Activated CD4-positive, alpha-beta T cell treated with anti-CD3 and anti-CD28 coated beads for 36 hours (primary cell): ENCODE measurements at places on chromosomes 16 and 17.

DNA sequence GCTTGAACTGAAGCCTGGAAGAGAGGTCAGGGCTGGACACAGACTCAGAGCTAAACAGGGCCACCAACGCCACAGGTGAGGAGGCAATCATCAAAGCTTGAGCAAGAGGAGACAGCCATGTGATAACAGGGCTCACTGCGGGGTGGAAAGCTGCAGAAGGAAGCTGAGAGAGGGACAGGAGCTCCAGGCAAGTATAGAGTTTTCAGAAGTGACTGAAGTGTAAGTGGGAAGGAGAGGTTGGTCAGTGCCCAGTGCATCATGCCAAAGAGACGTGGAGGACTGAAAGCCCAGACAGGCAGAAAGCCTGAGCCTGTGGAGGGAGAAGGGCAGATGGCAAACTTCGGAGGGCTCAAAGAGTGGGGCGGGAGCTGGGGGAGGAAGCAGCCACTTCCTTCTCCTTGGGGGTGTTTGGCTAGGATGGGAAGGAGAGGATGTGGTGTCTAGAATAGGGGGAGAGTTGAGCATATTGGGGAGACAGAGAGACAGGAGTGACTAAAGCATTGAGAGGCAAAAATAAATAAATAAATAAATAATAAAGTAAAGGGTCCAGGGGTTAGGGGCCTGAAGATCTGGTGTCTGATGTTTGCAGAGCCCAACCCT lies 2.6 kb downstream of the KIFC3 start:
- no peak for DNase-seq

DNA sequence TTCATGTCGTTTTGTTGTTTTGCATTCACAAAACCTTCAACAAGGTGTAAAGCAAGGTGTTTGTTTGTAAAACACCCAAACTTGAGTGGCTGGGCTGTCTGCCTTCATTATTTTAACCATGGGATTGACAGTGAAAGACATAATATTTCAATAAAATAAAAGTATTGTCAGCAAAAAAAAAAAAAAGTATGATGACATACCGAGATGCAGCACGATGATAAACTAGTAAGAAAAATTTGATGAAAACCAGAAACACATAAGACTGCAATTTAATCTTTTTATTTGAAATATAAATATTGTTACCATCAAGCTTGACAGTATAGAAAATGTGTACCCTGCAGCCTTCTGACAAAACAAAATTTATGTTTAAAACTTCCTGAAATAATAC lies 419.3 kb upstream of the DYNLRB2 start:
- DNase-seq = no peak

DNA sequence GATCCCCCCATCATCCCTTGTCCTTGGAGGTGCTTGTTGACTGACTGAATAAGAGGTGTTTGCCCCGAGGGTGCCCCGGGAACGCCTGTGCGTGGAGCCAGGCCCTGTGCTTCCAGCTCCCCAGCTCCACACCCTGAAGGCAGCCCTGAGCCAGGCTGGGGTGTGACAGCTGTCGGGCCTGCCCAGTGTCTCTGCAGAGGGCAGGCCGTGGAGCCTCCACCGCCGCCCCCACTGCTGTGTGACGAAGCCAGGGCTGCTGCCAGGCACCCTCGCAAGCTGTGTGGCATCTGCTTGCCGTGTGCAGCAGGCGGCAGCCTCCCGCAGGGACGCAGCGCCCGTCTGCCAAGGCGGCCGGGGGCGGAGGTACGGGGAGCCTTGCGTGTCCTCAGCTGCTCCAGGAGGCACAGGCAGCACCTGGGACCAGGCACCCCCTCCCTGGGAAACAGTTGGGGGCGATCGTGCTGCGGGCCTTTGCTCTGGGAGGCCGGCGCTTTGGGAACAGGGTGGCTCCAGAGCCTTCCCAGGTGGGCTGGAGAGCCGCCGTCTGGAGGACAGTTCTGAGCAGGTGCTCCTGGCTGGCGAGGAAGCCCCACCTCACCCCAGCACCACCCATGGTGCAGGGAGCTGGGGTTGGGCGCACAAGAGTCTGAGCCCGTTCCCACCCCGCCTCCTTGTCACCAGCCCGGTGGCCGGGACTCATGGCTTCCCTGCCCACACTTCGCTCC lies 26.6 kb downstream of the GSE1 start:
- DNase-seq = no peak

- no peak for DNase-seq
Measured at GRCh38 chr16:86258713-86259112, 251.6 kb upstream of the FOXF1 start.

- no peak for DNase-seq
Measured at GRCh38 chr17:57288040-57288772, 31.9 kb downstream of the MSI2 start.

DNA sequence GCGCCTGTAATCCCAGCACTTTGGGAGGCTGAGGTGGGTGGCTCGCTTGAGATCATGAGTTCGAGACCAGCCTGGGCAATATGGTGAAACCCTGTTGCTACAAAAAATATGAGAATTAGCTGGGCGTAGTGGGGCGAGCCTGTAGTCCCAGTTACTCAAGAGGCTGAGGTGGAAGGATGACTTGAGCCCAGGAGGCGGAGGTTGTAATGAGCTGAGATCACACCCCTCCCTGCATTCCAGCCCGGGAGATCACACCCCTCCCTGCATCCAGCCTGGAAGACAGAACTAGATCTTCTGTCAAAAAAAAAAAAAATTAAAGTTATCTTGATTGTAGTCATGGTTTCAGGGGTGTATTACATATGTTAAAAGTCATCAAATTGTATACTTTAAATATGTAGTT lies 26.8 kb upstream of the GLG1 start:
- no peak for DNase-seq

DNA sequence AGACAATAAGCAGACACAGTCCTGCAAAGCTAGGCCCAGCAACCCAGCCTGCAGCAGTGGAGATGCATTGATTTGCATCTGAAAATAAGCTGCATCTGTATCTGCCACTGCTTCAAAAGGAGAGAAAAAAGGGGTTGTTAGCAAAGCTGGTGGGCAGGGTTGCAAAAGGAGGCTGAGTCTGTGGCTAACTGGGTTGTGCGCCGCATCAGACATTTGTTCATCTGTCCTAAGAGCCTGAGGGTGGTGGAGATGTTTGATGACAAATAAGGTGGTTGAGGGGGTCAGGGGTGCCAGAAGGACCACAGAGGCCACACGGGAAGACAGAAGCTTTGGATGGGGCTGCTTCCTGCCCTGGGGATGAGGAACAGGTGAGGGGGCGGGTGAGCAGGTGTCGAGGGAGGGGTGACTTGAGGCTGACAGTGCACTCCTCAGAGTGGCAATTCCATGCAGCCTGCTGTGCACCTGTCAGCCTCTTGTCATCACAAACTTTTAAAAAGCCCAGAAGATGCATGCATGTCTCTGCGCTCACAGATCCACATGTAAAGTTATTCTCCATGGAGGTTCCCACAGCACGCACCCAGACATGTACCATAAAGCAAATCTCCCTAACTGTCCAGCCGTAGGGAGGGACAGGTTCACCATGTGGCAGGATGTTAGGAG lies 35.4 kb downstream of the WSB1 start:
- no peak for DNase-seq

DNA sequence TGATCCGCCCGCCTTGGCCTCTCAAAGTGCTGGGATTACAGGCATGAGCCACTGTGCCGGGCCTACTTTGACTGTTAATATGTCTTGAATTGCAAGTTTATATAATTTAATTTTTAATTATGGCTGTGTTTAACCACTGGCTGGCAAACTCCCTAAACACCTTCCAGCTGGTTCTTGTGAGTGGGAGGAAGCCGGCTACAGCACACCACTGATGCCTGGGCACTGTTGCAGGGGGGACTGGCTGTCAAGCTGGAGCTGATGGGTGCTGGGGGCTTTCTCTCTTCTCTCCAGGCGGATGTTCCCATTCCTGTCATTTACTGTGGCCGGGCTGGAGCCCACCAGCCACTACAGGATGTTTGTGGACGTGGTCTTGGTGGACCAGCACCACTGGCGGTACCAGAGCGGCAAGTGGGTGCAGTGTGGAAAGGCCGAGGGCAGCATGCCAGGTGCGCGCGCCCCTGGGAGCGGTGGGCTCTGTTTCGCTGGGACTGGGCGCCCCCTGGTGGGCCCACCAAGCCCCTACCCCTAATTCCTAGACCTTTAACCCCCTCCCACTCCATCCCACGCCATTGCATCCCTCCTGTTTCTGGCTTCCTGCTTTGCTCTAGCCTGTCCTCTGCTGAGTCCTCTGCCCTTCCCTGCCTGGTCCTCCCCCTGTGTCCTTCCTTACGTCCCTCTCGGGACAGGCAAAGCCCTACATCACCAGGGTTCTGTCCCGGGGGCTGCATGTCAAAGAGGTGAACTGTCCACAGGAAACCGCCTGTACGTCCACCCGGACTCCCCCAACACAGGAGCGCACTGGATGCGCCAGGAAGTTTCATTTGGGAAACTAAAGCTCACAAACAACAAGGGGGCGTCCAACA lies 9.5 kb downstream of the TBX21 start:
- DNase-seq = peak; percentile 67

GRCh38 chr16:381012-381788 lies 578 bp downstream of the PGAP6 start:
- DNase-seq = peak; percentile 53

DNA sequence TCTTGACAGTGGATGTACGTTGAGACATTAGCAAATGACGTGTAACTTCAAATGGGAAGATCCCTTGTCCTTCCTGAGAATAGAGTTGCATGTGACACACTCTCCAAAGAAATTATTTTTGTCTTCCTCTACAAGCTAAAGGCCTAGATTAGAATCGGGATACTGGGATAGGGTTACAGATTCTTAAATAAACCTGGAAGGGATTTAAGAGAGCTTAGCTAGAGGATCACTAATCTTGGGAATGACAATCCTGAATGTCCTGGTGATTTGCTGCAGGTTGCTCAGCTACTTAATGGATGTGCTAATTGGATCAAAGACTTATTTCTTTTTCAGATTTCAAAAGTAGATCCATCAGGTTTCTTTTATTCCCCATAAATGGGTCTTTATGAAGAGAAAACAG lies 101.9 kb downstream of the KCNJ2 start:
- no peak for DNase-seq

GRCh38 chr16:17351441-17352035 lies 119.2 kb downstream of the XYLT1 start:
- no peak for DNase-seq

GRCh38 chr17:72372185-72372584 lies 251.4 kb downstream of the SOX9 start:
- no peak for DNase-seq

DNA sequence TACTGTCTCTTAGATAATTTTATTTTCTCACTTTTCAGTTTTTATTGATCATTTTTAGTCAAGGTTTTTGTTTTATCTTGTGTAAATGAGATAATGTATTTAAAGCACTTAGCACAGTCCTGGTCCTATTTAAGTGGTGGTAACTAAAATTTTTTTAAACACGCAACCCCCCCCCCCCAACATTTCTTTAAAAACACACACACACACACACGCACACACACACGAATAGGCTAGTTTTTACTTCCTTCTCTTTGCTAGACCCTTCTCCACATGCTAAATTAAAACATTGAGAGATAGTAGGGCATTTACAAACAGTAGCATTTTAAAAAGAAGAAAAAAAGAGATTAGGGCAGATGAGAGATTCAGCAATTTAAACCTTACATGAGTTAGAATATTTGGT lies 5.0 kb downstream of the NFATC3 start:
- no peak for DNase-seq

DNA sequence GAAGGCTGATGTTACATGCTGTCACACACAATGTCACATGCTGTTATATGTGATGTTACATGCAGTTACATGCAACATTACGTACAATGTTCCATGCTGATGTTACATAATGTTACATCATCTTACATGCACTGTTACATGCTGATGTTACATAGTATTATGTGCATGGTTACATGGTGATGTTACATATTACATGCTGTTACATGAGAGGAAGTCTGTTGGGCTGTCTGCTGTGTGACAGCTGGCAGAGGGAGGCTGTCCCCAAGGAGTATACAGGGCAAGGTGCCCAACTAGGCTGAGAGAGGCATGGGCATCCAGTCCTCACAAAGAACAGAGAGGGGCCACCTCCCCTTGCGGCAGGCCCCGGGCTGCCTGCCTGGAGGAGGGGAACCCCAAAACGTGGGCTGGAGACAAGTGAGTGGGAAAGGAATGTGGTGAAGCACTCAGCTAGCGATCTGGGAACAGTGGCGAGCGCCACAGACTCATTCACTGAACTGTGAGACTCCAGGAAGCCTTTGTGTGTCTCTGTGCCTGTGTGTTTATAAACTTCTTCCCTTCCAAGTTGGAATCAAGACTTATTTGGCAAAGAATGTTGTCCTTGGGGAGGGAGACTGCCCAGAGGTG lies 30.6 kb downstream of the TMEM92 start:
- peak; percentile 31 for DNase-seq

- no peak for DNase-seq
Measured at GRCh38 chr16:56281249-56281805, 90.0 kb downstream of the GNAO1 start.

DNA sequence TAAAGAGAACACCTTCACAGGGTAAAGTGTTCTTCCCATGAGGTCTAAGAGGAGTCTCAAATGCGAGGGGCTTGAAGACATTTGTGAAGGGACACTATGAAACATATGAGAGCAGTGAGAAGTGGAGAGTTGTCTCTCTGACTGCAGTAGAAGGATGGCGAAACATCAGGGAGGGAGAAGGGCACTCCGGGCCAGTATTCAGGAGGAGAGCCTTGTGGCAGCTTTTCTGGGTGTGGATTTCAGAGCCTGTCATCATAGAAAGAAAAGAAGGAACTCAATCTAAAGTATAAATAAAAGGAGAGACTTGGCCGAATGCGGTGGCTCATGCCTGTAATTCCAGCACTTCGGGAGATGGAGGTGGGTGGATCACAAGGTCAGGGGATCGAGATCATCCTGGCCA lies 117.2 kb downstream of the RBFOX1 start:
- DNase-seq = no peak

- DNase-seq = no peak
Measured at GRCh38 chr16:25223964-25224363, 7.2 kb downstream of the AQP8 start.

- peak; percentile 24 for DNase-seq
Measured at GRCh38 chr17:55263569-55264277, 1.0 kb upstream of the HLF start.

DNA sequence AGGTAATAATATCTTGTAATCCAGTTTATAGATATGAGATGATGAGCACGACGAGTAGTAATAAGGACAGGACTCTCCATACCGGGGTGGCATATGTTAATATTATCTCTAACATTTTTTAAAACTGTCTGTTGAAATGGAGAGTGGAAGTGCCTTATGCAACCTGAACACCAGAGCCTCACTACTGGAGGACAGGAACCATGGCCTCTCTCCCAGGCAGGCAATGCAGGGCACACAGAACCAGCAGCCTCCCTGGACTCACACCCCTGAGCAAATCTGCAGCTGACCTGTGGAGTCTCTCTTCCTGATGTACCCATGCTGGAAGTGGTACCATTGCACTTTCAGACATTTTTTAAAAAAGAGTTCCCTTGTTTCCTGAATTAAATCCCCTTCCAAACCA lies 55.2 kb upstream of the ERN1 start:
- no peak for DNase-seq

DNA sequence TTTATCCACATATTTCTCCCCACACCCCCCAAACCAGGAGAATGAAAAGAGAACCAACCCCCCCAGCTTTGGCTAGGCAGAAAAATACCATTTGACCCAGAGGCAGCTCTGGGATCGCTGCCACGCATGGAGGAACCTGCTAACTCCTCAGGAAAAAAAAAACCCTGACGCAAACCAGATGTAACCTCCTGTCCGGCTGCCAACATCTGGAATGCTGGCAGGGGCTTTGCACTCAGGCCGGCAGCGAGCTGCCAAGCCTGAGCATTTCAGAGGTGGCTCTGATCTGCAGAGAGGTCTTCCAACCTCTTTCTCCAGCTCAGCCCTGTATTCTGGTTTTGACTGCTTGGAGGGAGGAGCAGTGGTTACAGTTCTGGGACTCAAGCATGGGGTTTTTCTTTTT lies 8.2 kb downstream of the IGFBP4 start:
- no peak for DNase-seq

- DNase-seq = no peak
Measured at GRCh38 chr16:14015948-14016347, 55.2 kb upstream of the MRTFB start.
